ENCODE measurements at places on chromosomes 2 and 18.

GRCh38 chr2:197045115-197045514 is 118.6 kb upstream of the PGAP1 start:
- DNase-seq = no peak

DNA sequence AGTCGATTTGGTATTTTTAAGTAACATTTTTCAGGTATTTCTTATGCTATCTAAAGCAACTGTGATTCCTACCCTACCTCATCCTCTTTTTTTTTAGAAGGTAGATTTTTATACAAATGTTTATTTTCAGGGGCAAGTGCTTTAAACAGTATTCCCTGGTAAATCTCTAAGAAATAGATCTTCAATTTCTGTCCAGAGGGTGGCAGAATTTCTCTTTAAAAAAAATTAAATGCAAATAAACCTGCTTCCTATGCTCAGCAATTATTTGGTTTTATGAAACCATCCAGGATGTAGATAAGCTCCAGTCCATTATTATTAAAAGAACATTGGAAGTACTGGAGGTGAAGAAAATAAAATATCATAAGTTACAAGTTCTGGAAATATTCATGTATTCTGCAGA is 191.9 kb downstream of the MYO3B start:
- no peak for DNase-seq

- DNase-seq = no peak
Observed at GRCh38 chr2:172358691-172359556, 68.5 kb upstream of the ITGA6 start.

- DNase-seq = no peak
Observed at GRCh38 chr2:224820283-224820991, 104.3 kb upstream of the CCDC195 start.

- DNase-seq = no peak
Observed at GRCh38 chr2:206392118-206392517, 51.2 kb upstream of the ADAM23 start.
